Activated CD4-positive, alpha-beta T cell treated with anti-CD3 and anti-CD28 coated beads for 24 hours (primary cell): ENCODE measurements at places on chromosomes 6 and 20.

GRCh38 chr20:45672765-45673164 is 2.7 kb upstream of the WFDC11 start:
- DNase-seq: no peak

- DNase-seq: no peak
Measured at GRCh38 chr20:32494483-32495216, 90.5 kb downstream of the NOL4L start.

DNA sequence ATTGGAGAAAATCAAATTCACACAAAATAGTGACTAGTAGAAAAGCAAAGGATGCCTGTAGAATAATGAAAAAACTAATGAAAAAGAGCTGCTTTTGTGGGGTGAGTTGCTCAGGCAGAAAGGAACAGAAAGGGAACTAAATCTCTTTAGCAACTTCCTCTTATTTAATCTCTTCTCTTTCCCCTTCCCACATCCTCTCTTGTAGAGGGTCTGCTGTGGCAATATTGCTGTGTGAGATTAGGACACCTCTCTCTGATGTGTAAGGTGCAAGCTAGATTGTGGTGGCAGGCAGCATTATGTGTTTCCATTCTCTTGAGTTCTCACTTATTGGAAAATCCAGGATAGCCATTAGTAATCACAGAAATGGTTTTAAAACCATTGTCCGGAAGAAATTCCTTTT is 49.7 kb downstream of the SYNE1 start:
- DNase-seq: no peak

DNA sequence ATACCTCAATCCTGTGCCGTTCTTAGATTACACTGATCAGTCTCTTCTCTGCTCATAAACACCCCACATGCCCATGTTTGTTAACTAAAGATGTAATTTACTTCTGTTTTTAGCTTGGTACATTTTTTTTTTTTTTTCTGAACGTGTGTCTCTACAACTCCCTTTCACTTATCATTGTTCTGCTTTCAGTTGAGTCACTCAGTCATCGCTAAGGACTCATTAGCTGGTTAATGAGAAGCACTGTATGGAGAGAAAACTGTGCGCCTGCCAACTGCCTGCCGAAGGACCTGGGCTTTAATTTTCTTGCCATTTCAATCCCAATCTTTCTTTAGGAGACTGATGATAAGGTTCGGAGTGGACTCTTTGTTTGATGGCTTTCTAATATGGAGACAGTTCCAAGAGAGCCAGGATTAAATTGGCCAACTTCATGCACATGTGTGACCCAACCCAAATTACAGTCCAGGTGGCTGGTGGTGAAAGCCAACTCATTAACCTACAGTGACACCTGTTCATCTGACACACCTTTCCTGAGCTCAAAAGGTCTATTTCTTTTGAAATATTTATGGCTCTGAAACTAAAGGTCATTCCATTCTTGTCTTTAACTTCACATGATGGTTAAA is 334.1 kb downstream of the BCKDHB start:
- no peak for DNase-seq

GRCh38 chr6:169051371-169051770 is 202.3 kb downstream of the THBS2 start:
- DNase-seq: no peak

DNA sequence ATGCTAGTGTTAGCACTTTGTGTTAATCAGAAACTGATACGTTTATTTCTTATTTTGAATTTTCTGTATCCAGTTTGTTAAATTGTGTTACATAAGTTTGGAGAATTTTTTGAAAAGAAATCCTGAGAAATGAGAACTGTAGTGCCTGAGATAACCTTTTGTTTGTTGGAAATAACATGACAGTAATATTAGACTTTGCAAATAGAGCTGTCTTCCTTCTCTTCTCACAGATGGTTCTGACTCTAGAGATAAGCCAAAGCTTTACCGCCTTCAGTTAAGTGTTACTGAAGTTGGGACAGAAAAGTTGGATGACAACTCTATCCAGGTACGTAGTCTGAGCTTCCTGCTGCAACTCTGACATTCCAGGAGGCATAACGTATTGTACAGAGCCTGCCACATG is 69.9 kb downstream of the AFDN start:
- DNase-seq: no peak

GRCh38 chr6:16633961-16634360 is 127.3 kb downstream of the ATXN1 start:
- no peak for DNase-seq

GRCh38 chr6:101454106-101454676 is 60.7 kb downstream of the GRIK2 start:
- DNase-seq: no peak

GRCh38 chr6:122369536-122369935 is 29.9 kb upstream of the HSF2 start:
- DNase-seq: no peak

DNA sequence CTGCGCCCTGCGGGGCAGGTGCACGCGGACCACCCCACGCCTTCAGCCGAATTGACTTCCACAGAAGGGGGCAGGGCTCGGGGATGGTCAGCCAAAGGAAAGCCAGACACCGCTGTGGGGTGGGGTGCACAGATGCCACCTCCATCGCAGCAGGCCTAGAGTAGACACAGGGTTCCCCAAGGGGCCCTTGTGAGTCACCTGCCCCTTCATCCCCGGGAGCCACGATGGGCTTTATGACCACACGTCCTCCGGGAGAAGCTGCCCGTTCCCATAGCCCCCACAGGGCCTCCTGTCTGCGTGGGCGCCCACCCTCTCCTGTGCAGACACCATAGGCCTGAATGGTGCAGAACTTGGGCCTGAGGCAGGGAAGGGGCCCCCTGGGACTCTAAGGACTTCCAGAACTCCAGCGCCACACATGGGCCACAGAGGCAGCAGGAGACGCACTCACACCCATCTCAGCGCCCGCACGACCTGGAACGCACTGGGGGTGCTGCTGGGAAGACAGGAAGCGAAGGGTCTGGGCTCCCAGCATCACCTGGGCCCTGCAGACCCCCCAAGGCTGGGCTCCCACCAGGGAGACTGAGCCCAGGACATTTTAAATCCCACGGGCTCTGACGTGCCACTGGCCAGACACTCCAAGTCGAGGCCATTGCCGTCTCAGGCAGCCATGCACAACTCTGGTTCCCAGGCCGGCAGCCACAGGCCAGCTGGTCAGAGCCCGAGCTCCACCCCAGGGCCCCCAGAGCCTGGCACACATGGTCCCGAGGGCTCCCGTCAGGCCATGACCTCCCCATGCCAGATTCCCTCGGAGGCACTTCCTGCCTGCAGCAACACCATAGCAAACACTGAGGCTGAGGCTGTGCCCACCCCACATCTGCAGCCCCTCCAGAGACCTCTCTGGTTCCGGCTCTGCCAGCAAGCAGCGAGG is 134.2 kb downstream of the DLL1 start:
- DNase-seq: no peak

DNA sequence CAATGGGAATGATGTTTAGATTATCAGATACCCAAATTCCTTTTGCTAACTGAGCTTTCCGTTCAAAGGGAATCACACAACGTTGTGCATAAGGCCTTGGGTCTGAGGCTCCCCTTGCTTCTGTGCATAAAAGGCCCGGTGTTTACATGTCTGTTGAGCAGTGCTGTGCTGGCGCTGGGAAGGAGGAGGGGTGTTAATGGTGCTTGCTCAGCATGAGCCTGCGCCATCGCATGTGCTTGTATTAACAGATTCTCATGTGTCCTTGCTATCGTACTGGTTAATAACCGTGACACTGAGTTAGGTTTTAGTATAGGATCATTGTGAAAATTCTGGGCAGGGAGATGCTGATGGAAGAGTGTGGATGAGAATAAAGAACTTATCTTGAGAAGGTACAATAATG is 62.3 kb upstream of the TRAF3IP2 start:
- no peak for DNase-seq

DNA sequence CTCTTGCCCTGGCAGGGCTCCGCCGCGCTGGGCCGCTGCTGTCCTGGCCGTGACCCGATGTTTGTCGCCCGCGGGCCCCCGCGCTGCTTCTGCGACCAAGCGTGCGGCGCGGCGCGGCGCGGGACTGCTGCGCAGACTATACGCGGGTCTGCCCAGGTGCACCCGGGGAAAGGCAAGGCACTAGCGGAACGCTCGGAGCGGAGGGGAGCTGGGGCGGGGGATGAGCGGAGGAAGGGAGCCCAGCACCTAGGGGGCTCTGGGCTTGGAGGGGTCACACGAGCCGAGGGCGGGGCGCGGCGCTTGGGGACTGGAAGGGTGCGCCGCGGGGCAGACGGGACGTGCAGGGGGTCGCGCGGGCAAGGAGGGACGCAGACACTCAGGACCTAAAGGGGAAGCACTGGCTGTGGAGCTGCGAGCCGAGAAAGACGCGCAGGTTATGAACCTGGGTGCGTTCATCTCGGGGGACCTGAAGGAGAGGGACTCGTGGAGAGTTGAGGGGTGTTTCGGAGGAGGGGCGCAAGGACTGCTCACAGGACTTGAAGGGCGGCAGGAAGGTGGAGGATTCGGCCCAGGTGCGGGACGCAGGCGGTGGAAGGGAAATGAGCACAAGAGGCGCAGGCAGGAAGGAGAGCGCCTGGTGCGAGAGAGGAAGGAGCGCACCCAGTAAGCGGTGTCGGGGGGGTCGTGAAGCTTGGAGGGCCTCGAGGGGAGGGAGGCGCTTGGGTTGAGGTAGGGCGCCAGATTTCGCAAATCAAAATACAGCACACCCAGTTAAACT is 40.8 kb upstream of the ZNFX1 start:
- DNase-seq: no peak

GRCh38 chr6:137552809-137553208 is 58.6 kb upstream of the OLIG3 start:
- DNase-seq: no peak

DNA sequence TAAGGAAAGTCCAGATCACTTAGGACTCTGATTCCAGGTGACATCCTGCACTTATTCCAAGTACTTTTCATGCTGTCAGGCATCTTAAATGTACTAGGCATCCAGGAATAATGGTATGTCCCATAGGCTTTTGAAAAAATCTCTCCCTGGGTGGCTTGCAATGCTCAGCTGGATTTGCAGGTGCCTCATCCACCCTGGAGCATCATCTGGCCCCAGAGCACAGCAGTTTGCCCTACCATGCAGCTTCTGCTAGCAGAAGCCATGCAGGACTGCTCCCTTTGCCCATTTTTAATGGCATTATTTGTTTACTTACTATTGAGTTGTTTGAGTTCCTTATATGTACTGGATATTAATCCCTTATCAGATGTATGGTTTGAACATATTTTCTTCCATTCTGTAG is 45.2 kb downstream of the DZANK1 start:
- DNase-seq: no peak

DNA sequence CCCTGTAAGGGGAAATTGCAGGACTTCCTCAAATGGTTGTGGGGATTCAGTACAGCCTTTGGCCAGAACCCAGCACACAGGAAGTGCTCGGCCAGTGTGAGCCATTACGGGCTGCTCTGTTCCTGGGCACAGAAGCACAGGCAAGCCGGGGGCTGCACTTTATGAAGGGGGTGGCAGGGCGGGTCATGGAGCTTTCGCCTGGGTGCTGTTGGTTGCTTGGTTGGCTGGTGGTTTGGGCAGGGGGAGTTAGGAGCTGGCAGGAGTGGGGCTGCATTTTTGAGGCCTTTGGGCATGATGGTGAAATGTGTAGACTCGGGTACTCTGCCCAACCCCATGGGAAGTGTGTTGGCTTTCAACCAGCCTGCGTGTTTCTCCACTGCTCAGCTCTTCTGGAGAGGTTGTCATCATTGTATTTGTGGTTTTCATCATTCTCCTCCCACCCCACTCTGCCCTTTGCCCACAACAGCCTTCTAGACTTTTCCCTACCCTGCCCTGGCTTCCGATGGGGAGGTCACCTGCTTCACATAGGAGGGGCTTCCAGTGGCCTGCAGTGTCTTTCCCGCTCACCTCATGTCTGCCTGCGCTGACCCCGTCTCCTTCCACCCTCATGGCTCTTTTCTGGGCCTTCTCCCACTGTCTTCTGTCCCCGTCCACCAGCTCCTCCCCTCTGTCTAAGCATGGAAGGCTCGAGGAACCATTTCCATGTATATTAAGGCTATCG is 16.1 kb upstream of the RBM38 start:
- no peak for DNase-seq

DNA sequence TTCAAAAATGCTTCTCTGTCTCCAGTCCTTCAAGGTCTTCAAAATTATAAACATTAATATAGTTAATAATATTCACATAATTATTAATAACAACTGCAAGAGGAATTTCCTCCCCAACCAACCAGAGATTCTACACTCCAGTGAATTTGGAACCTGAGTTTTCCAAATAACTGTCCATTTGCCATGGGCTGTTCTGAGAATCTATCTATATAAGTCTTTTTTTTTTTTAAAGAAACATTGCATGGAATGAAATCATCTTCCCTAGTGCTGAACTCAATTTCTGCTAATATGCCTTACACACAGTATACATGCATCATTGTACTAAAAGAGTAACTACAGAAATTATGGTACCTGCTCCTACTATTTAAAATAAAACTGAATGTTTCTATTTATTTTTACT is 113.9 kb downstream of the SLC22A3 start:
- DNase-seq: no peak

DNA sequence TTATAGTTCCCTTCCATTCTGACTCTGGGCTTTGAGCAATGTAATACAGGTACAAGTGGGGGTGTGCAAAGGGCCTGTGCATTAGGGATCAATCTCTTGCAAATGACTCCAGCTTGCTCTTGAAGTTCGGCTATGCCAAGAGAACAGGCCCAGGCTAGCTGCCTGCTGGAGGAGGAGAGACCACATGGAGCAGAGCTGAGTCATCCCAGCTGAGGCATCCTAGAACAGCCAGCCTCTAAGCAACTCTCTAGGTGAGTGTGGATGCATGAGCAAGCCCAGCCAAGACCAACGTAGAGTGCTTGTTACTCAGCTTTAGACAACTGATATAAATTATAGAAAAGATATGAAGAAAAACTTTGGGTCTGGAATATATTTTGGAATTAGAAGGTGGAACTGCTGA is 47.6 kb upstream of the RBM24 start:
- no peak for DNase-seq

DNA sequence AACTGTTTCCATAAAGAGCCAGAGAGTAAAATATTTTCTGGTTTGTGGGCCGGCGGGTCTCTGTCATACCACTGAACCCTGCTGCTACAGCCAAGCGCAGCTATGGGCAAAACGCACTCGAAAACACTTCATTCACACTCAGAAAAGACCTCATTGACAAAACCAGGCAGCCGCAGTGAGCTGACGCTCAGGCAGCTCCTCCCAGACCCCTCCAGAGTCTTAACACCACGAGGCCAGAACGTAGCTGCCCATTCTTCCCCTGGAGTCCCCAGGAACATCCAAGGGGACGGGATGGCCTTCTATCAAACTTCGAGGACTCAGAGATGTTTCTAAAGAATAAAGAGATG is 35.6 kb upstream of the ZBP1 start:
- no peak for DNase-seq

DNA sequence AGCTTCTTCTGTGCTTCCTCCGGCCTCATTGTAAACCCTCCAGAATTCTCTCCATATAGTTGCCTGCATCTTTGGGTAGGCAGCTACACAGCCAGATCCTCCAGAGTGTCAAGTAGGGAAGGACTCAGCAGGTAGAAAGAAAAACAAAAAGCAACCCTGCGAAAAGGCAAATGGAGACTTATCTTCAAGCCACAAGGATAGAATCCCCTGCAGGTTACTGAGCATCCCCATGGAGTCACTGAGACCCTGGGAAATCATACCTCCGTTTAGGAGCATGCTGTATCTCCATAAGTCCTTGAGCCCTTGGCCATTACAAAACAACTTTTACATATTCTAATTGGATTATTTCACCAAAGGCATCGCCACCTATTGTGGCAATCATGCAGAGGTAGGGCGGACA is 28.6 kb downstream of the ALDH8A1 start:
- no peak for DNase-seq
